ENCODE measurements at places on chromosomes 16 and 17. TPM values are rescaled to one million over a fixed set of nuclear protein-coding genes. Genes with fewer than 3 reads are reported as not detected.
A peak's percentile ranks its signal among the peaks of the same experiment; 100 is the strongest.

The OGFOD3 gene
- 43.6 TPM for total RNA-seq

The KRTAP4-1 gene
- not detected for total RNA-seq

The PPL gene
- 0.07 TPM for total RNA-seq

The ZNRF1 gene
- 35.3 TPM for total RNA-seq

The CES5A gene
- 0.07 TPM for total RNA-seq

The EFCAB5 gene
- not detected for total RNA-seq

The GPR142 gene
- total RNA-seq = not detected

DNA sequence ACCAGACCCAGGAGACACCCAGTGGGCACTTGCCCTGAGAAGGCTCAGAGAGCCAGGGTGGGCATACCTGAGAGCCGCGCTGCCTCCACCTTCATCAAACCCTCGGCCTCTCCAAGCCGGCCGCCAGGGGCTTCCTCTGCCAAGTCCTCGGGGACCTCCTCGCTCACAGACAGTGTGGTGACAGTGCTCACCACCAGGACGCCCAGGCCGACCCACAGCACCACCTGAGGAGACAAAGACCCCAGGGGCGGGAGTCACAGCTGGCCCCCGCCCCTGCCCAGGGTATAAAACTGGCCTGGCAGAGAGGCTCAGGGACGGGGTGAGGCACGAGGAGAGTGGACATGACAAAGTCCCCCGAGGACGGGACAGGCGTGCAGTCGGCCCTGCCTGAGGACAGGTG is 21.1 kb downstream of the NDUFAF8 start:
- H3K27me3 ChIP-seq = no peaks in the 10 kb centered on the region
- H3K27ac ChIP-seq = no peak overlapping the region
- peaks cover 62% of the 10 kb centered on the region for H3K36me3 ChIP-seq
- DNase-seq = no peak
- H3K4me1 ChIP-seq = peaks cover 49% of the 10 kb centered on the region
- no peak overlapping the region for H3K4me3 ChIP-seq

GRCh38 chr16:75079346-75079926 is 37.1 kb downstream of the LDHD start:
- peaks cover 27% of the 10 kb centered on the region for H3K4me1 ChIP-seq
- no peak overlapping the region for H3K27ac ChIP-seq
- DNase-seq = no peak

- no peak overlapping the region for H3K27ac ChIP-seq
- no peak for DNase-seq
- no peaks in the 10 kb centered on the region for H3K27me3 ChIP-seq
- H3K4me1 ChIP-seq = no peaks in the 10 kb centered on the region
- no peaks in the 10 kb centered on the region for H3K36me3 ChIP-seq
Measured at GRCh38 chr17:66865151-66865550, 30.2 kb downstream of the CACNG5 start.

DNA sequence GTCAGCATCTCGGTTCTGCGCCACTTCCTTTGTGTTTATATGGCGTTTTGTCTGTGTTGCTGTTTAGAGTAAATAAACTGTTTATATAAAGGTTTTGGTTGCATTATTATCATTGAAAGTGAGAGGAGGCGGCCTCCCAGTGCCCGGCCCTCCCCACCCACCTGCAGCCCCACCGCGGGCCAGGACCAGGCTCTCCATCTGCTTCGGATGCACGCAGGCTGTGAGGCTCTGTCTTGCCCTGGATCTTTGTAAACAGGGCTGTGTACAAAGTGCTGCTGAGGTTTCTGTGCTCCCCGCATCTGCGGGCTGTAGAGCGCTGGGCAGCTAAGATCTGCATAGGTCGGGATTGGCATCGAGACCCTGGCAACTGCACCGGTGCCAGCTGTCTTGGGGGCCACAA is 8.2 kb upstream of the BAIAP3 start:
- H3K4me1 ChIP-seq = no peaks in the 10 kb centered on the region
- DNase-seq = no peak
- no peak overlapping the region for H3K27ac ChIP-seq
- peaks cover 44% of the 10 kb centered on the region for H3K36me3 ChIP-seq

GRCh38 chr16:75317101-75317522 is 65.7 kb upstream of the BCAR1 start:
- peaks cover 2% of the 10 kb centered on the region for H3K4me1 ChIP-seq
- DNase-seq = no peak
- H3K27ac ChIP-seq = peak overlapping the region; percentile 62
- H3K4me3 ChIP-seq = no peak overlapping the region
- H3K27me3 ChIP-seq = no peaks in the 10 kb centered on the region

- H3K4me3 ChIP-seq = no peak overlapping the region
- H3K27ac ChIP-seq = no peak overlapping the region
- H3K4me1 ChIP-seq = no peaks in the 10 kb centered on the region
- no peak for DNase-seq
- H3K36me3 ChIP-seq = peaks cover 51% of the 10 kb centered on the region
Measured at GRCh38 chr16:56399047-56399446, 26.3 kb downstream of the AMFR start.

GRCh38 chr16:4882000-4882632 is 34.8 kb downstream of the UBN1 start:
- DNase-seq = no peak
- no peak overlapping the region for H3K27ac ChIP-seq
- no peak overlapping the region for H3K4me3 ChIP-seq
- H3K4me1 ChIP-seq = peaks cover 23% of the 10 kb centered on the region
- no peaks in the 10 kb centered on the region for H3K27me3 ChIP-seq

DNA sequence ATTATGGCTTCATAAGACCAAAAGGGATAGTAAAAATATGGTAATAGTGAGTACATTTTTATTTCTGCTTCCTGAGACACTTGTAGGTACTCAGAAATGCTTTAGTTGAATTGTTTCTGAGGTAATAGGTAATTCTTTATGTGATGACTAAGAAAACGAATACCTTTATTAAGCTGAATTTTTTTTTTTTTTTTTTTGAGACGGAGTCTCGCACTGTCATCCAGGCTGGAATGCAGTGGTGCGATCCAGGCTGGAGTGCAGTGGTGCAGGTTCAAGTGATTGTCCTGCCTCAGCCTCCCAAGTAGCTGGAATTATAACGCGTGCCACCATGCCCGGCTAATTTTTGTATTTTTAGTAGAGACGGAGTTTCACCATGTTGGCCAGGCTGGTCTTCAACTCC is 1.9 kb downstream of the RAD51C start:
- peak overlapping the region; percentile 52 for H3K4me3 ChIP-seq
- peaks cover 29% of the 10 kb centered on the region for H3K36me3 ChIP-seq
- no peak overlapping the region for H3K27ac ChIP-seq
- no peaks in the 10 kb centered on the region for H3K27me3 ChIP-seq
- peaks cover 6% of the 10 kb centered on the region for H3K4me1 ChIP-seq
- no peak for DNase-seq

DNA sequence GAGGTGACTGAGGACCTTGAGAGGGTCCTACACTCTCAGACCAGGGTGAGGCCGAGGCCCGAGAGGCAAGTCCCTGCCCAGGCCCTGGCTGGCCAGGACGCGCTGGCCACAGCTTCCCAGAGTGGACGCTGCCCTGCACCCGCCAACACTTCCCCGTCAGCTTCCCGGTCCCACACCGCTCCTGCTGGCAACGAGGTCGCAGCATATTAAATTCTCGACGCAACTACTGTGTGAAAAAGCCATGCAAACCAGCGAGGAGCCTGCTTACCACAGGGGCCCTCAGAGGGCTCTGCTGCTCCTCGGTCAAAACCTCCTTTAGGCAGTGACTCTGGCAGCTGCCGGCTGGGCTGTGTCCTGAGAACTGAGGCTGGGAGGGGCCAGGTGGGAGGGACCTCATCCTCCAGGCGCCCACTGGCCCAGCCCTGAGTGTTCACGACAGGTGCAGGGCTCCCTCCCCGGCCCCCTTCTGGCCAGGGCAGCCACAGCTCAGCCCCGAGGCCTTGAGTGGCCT is 2.1 kb upstream of the TEX19 start:
- peaks cover 34% of the 10 kb centered on the region for H3K4me1 ChIP-seq
- H3K4me3 ChIP-seq = no peak overlapping the region
- DNase-seq = no peak
- no peaks in the 10 kb centered on the region for H3K36me3 ChIP-seq

- no peak overlapping the region for H3K27ac ChIP-seq
- no peak for DNase-seq
- H3K4me3 ChIP-seq = no peak overlapping the region
- no peaks in the 10 kb centered on the region for H3K4me1 ChIP-seq
- no peaks in the 10 kb centered on the region for H3K27me3 ChIP-seq
- H3K36me3 ChIP-seq = peaks cover 95% of the 10 kb centered on the region
Measured at GRCh38 chr16:71919035-71919434, 23.7 kb downstream of the IST1 start.

DNA sequence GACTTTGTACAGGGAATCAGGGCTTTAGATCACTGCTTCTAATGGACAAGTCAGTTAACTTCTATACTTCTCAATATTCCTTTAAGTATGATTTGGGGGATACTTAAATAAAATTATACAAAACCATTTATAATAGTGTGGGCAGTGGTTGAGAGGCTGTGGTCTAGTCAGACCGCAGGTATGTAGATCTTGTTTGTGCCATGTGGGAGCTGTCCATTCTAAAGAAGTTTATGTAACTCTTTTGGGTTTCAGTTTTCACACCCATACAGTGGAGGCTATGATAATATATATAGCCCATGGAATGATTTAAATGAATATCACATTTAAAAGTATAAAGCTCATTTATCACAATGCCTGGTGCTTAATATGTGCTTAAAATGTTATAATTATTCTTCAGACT is 654.3 kb upstream of the KIF2B start:
- no peak overlapping the region for H3K27ac ChIP-seq
- no peaks in the 10 kb centered on the region for H3K36me3 ChIP-seq
- no peaks in the 10 kb centered on the region for H3K4me1 ChIP-seq
- H3K27me3 ChIP-seq = no peaks in the 10 kb centered on the region
- no peak overlapping the region for H3K4me3 ChIP-seq

DNA sequence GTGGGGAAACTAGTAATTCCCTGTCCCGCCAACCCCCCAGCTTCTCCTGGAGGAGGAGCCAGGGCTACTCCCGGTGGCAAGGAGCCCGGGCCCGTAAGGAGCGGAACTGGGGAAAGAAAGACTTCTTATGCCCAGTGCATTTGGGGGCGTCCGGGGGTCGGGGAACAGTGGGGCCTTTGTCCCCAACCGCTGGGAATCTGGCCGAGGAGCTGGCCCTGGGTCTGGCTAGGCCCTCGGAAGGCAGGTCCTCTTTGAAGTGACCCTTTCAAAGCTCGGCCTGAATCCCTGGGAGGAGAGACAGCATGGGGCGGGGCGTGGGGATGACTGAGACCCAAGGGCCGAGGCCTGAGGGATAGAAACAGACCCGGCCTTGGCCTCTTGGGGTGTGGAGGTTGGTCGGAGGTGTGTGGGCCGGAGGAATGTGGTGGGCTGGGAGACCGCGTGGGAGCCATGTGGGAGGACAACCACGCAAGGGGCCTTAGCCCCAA is 6.0 kb downstream of the ARHGAP23 start:
- peaks cover 4% of the 10 kb centered on the region for H3K4me1 ChIP-seq
- no peak for DNase-seq
- H3K36me3 ChIP-seq = no peaks in the 10 kb centered on the region
- H3K27ac ChIP-seq = no peak overlapping the region
- H3K4me3 ChIP-seq = no peak overlapping the region

DNA sequence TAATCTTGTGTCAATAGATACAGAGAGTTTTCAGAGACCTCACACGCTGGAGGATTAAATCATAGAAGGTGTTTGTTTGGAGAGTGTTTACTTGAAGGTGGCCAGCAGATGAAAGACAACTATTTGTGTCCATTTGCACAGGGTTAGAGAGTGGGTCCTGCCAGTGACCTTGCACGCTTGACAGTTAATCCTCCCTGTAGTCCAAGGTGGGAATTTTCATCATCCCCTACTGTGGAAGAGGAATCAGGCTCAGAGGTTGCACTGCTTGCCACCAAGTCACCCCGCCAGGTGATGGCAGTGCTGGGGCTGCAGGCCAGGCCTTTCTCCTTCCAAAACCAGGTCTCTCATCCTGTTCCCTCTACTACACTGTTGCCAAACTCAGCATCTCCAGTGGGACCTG is 12.3 kb downstream of the CDH1 start:
- H3K4me1 ChIP-seq = peaks cover 6% of the 10 kb centered on the region
- H3K36me3 ChIP-seq = no peaks in the 10 kb centered on the region
- no peak overlapping the region for H3K27ac ChIP-seq
- no peak overlapping the region for H3K4me3 ChIP-seq
- no peaks in the 10 kb centered on the region for H3K27me3 ChIP-seq

- no peak overlapping the region for H3K27ac ChIP-seq
- no peaks in the 10 kb centered on the region for H3K36me3 ChIP-seq
Measured at GRCh38 chr16:19005561-19006445, 22.1 kb downstream of the TMC7 start.

- peaks cover 27% of the 10 kb centered on the region for H3K27me3 ChIP-seq
- no peak overlapping the region for H3K27ac ChIP-seq
- no peaks in the 10 kb centered on the region for H3K36me3 ChIP-seq
Measured at GRCh38 chr17:43418441-43419374, 19.9 kb downstream of the ARL4D start.

DNA sequence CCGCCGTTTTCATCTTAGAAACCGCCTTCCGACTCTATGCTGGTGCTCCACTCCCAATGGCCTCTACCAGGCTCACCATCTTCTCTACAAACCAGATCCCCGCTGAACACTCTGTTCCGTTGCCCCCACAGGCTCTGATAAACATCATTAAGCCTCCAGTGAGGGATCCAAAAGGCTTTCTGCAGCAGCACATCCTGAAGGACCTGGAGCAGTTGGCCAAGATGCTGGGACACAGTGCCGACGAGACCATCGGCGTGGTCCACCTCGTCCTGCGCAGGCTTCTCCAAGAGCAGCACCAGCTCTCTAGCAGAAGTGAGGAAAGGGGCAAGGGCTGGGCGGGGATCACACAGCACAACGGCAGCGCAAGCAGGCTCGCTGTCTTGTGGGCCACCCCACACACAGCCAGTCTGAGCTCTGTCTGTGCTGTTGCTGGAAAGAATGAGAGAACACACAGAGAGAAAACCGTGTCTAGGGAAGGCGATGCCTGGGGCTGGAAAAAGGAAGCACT is 33.5 kb upstream of the ENDOV start:
- no peak for DNase-seq
- no peaks in the 10 kb centered on the region for H3K4me1 ChIP-seq
- H3K4me3 ChIP-seq = no peak overlapping the region
- no peak overlapping the region for H3K27ac ChIP-seq
- H3K36me3 ChIP-seq = peaks cover 67% of the 10 kb centered on the region
- H3K27me3 ChIP-seq = no peaks in the 10 kb centered on the region

DNA sequence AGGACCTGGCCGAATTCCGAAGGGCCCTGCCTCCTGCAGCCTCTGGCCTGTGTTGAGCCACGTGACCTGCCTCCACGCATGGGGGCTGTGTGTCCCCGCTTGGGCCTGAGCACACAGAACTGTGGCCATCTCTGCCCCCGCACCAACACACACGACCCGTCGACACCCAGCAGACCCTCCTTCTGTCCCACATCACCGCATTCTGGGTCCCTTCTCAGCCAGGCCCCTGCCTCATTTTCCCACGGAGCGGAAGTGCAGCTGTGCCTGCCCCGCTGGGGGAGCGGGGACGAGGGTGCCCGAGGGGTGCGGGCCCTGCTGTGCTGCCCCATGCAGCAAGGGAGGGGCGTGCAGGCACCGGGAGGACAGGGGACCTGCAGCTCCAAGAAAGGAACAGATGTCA is 18.4 kb downstream of the NDUFAF8 start:
- peaks cover 44% of the 10 kb centered on the region for H3K36me3 ChIP-seq
- H3K4me3 ChIP-seq = no peak overlapping the region
- H3K27me3 ChIP-seq = no peaks in the 10 kb centered on the region
- no peak overlapping the region for H3K27ac ChIP-seq
- H3K4me1 ChIP-seq = no peaks in the 10 kb centered on the region
- no peak for DNase-seq

- no peaks in the 10 kb centered on the region for H3K27me3 ChIP-seq
- DNase-seq = no peak
- H3K27ac ChIP-seq = no peak overlapping the region
- H3K36me3 ChIP-seq = peaks cover 91% of the 10 kb centered on the region
- H3K4me3 ChIP-seq = no peak overlapping the region
- H3K4me1 ChIP-seq = no peaks in the 10 kb centered on the region
Measured at GRCh38 chr16:58574895-58575294, 54.7 kb downstream of the CNOT1 start.
